ENCODE measurements at places on chromosomes 16 and 17. TPM values are rescaled to one million over a fixed set of nuclear protein-coding genes. Genes with fewer than 3 reads are reported as not detected.
A peak's percentile ranks its signal among the peaks of the same experiment; 100 is the strongest.

The CFAP52 gene
- not detected for total RNA-seq

- no peak overlapping the region for H3K27ac ChIP-seq
- no peaks in the 10 kb centered on the region for H3K4me1 ChIP-seq
- H3K36me3 ChIP-seq: no peaks in the 10 kb centered on the region
Observed at GRCh38 chr17:22373911-22374310, 681.6 kb downstream of the KCNJ18 start.

DNA sequence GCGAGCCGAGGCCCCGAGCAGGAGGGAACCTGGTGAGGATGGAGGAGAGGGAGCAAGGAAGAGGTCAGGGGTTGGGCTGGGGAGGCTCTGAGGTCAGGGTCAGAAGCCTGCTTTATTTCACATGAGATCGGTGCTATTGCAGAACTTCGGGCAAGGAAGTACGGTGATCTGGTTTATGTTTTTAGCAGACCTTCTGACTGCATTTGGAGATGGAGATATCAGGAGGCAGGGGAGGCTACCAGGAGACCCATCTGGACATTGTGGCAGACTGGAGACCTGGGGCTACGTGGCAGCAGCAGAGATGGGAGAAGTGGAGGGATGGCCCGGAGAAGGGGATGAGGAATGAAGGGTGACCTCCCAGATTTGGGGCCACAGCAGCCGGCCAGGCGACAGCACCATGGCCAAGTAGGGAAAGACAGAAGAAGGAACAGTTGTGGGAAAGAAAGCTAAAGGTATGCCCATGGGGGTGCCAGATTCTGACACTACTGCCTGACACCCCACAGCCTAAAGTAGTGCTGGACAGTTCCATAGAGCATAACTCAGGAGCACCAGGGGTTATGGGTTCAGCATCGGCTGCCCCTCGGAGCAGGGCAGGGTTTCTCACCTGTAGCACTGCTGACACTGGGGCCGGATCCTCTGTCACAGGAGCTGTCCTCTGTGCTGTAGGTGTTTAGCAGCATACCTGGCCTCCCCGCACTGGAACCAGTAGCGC is 7.4 kb downstream of the CACNG4 start:
- no peak overlapping the region for H3K27ac ChIP-seq
- H3K4me1 ChIP-seq: no peaks in the 10 kb centered on the region
- H3K27me3 ChIP-seq: peaks cover 7% of the 10 kb centered on the region
- H3K4me3 ChIP-seq: no peak overlapping the region
- H3K36me3 ChIP-seq: no peaks in the 10 kb centered on the region

The PRAC2 gene
- total RNA-seq: not detected

DNA sequence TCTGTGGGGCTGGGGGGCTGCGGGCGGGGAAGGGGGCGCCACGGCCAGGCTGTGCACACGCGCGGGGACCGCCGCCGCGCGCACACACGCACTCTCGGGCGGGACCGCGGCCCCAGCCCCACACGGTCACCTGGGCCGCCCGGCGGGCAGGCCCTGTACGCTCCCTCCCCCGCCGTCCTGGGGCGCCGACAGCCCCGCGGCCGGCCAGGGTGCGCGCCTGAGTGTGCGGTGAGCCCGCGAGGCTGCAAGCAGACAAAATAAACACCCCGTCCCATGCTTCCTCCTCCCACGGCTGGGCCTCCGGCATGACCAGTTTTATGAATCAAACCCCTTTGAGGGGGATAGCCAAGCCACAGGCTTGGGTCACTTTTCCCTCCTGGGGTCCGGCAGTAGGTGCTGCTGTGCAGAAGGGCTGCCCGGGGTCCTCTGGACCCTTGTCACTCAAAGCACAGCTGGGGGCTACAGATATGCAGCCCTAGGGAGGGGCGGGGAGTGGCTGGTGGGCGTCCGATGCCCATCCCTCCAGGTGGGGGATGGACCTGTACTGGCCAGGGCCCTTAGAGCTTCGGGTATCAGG is 441 bp downstream of the VASN start:
- DNase-seq: no peak
- peak overlapping the region; percentile 66 for H3K4me3 ChIP-seq

The MT1G gene
- 11.6 TPM for total RNA-seq

The ATP2A1 gene
- total RNA-seq: 0.26 TPM

DNA sequence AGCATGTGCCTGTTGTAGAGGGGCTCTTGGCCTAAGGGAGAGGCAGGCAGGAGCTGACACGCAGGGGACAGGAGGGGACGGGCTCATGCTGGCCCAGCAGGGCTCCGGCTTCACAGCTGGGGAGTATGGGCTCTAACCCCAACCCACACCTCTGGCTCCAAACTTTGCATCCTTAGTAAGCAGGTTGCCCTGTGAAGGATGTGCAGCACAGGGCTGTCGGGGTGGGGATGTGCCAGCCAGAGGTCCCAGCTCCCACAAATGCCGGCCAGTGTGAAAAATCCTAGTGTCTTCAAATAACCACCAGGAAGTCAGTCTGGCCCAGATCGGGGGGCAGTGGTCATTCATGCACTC is 14.0 kb upstream of the FAM83G start:
- H3K4me3 ChIP-seq: no peak overlapping the region
- no peak for DNase-seq
- peaks cover 46% of the 10 kb centered on the region for H3K4me1 ChIP-seq
- H3K36me3 ChIP-seq: no peaks in the 10 kb centered on the region

- H3K27me3 ChIP-seq: no peaks in the 10 kb centered on the region
- H3K4me1 ChIP-seq: no peaks in the 10 kb centered on the region
- peaks cover 9% of the 10 kb centered on the region for H3K36me3 ChIP-seq
Observed at GRCh38 chr16:48271728-48272127, 24.4 kb upstream of the ABCC11 start.

DNA sequence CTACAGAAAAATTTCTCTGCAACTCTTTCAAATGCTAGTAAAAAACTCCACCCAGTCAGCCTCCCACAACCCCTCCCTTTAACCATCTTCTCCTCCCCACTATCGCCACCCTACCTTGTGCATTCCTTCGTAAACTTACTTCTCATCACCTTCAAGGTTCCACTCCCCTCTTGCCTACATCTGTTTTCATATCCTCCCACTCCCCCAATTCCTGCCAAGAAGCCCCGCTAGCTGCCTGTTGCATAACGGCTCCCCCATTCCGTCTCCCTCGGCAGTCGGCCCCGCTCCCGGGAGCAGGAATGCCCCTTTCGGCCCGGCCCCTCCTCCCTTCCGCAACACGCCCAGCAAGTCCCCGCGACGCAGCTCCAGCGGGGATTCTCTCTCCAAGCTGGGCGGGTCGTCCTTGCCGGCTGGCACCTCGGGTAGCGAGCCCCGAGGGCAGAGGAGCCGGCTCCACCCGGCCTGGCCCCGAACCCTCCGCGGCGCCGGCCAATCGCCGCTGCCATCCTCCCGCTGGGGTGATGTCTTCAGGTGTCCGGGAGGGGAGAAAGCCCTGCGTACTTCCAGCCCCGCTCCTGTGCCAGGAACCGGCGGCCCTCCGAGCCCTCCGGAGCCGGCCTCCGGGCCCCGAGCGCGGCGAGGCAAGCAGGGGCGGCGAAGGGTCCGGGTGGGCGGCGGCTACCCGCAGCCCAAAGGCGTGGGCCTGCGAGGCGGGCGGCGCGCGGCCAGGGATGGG is 1.5 kb downstream of the PHLPP2 start:
- DNase-seq: no peak
- peaks cover 7% of the 10 kb centered on the region for H3K4me1 ChIP-seq
- H3K36me3 ChIP-seq: no peaks in the 10 kb centered on the region
- H3K27ac ChIP-seq: peak overlapping the region; percentile 95
- H3K27me3 ChIP-seq: no peaks in the 10 kb centered on the region

DNA sequence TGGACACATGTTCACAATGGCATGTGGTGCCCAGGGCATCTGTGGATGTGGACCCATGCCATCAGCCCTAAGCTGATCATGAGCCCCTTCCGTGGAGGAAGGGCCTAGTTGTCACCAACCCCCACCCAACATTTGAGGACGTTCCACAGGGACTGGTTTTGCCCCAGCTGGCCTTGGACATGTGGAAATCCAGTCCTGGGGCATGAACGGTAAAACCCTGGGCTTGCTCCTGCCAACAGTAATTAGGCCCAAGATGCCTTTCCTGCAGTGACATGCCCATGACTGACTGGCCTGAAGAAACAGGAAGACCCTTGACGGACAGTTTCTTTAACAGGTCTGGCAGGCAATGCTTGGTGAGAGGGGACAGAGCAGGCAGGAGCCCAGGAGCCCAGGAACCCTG is 7.7 kb downstream of the TNS4 start:
- H3K4me1 ChIP-seq: peaks cover 47% of the 10 kb centered on the region
- peak overlapping the region; percentile 75 for H3K27ac ChIP-seq
- no peak overlapping the region for H3K4me3 ChIP-seq
- H3K36me3 ChIP-seq: peaks cover 47% of the 10 kb centered on the region

DNA sequence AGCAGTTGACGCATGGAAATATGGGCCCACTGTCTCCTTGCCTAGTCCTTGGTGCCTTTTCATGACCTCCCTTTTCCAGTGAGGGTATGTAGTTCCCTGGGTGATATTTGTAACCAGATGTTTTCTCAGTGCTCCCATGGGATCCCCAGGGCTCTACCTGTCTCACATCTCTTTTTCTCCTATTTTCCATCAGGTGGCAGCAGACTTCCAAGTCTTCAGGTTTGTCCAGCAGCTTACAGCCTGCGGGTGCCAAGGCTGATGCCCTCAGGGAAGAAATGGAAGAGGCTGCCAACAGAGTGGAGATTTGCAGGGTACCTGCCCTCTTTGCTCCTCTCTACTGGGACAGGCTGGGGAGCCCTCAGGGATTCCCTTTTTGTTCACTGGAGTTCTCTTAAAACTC is 89.1 kb downstream of the ELAC2 start:
- no peaks in the 10 kb centered on the region for H3K27me3 ChIP-seq
- H3K4me3 ChIP-seq: no peak overlapping the region
- H3K36me3 ChIP-seq: no peaks in the 10 kb centered on the region
- no peak overlapping the region for H3K27ac ChIP-seq
- no peaks in the 10 kb centered on the region for H3K4me1 ChIP-seq

Data from esophagus squamous epithelium (tissue), 5 donors.